Right atrium auricular region (tissue), 2 donors: ENCODE measurements at places on chromosomes 7 and 10. TPM values are rescaled to one million over a fixed set of nuclear protein-coding genes. Genes with fewer than 3 reads are reported as not detected.

DNA sequence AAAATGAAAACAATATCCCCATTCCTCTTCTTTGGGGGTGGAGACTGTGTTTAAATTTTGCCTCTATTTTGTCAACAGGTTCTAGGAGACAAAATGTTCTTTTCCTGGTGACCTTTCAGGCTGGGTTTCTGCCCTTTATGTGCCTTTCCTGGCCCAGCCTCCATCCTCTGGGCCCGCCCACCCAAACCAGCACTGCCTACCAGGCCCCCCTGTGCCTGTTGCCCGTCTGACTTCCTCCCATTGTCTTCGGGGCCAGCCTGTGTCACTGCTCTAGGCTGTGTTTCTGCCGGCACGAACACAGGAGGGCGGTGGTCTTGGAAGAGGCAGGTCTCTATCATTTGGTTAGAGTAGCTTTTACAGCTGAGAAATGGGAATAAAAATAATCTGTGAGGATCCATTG lies 13.9 kb downstream of the TSPAN14 start:
- H3K27ac ChIP-seq = peak overlapping the region; percentile 77
- peaks cover 99% of the 10 kb centered on the region for H3K4me1 ChIP-seq
- no peak overlapping the region for H3K4me3 ChIP-seq
- DNase-seq = peak; percentile 84
- peaks cover 17% of the 10 kb centered on the region for H3K36me3 ChIP-seq

DNA sequence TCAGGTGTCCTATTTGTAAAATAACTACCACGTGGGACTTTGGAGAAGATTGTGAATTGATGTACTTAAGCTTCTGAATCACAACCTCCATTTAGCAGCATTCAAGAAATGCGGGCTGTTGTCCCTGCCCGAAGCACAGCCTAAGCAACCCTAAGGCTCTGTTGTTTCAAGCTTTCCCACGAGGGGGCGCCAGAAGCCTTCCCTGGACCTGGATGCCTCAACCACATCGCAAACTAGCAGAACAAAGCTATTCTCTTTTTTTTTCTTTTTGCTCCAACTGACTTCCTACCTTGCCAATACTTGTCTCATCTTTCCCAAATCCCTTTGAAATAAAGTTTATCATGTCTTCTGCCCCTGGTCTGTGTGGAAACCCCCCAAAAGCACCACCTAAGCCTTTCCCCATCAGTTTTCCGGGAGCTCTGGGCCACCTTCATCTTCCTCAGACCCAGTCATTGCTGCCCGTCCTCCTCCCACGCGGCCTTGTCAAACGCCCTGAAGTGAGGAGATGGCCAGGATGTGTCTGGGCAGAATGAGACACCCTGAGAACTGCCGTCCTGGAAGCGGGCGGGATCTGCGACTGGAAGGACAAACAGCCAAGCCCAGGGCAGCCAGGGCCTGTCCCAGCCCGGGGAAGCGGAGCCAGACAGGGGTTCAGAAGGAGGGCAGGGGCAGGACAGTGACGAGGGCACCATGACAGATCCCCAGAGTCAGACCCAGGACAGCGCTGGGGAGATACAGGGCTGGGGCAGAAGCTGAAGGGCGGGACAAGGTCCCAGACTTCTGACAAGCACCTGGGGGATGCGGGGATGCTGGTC lies 112.7 kb downstream of the SLIT1 start:
- no peak overlapping the region for H3K27ac ChIP-seq
- no peak overlapping the region for H3K4me3 ChIP-seq
- peak; percentile 89 for DNase-seq
- H3K27me3 ChIP-seq = no peaks in the 10 kb centered on the region

GRCh38 chr10:24947304-24948097 lies 4.9 kb downstream of the PRTFDC1 start:
- H3K4me3 ChIP-seq = no peak overlapping the region
- peak overlapping the region; percentile 57 for H3K27ac ChIP-seq
- no peak for DNase-seq
- no peaks in the 10 kb centered on the region for H3K27me3 ChIP-seq
- H3K36me3 ChIP-seq = no peaks in the 10 kb centered on the region

DNA sequence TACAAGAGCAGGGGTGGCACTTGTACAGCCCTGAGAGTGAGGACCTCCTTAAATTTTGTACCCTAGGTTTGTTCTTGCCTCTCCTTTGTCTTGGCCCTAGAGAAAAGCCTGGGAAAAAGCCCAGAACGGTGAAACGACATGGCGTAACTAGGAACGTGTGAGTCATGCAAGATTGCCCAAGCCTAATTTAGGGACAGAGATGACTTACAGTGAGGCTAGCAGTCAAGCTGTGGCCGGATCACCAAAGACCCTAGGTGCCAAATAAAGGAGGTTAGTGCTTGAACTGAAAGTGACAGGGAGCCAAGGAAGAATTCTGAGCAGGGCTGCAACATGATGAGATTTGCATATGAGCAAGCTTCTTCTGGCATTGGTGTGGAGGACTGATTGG lies 25.1 kb downstream of the TBXAS1 start:
- no peaks in the 10 kb centered on the region for H3K36me3 ChIP-seq
- H3K27me3 ChIP-seq = no peaks in the 10 kb centered on the region
- H3K4me1 ChIP-seq = no peaks in the 10 kb centered on the region
- no peak overlapping the region for H3K27ac ChIP-seq

DNA sequence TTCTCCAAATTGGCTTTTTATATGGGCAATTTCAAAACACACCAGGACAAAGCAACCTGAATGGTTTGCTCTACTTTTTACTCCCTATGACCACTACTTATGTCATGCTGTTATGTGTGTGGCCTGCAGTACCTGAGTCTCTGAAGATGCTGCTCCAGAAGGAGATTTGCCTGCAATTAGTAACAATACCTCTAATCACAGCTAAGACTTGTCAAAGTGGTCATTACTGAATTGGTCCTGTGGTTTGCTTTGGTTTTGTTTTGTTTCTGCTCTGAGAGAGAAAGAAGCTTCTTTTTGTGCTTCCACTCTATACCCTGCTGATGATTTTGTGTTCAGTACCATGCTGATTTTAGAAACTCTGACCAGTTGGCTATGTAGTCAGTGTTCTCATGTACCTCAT lies 25.5 kb downstream of the HGF start:
- H3K36me3 ChIP-seq = no peaks in the 10 kb centered on the region
- H3K27me3 ChIP-seq = no peaks in the 10 kb centered on the region
- no peak for DNase-seq

GRCh38 chr7:130277763-130278643 lies 11.3 kb downstream of the CPA2 start:
- no peak for DNase-seq
- no peaks in the 10 kb centered on the region for H3K27me3 ChIP-seq
- peaks cover 4% of the 10 kb centered on the region for H3K4me1 ChIP-seq
- H3K27ac ChIP-seq = no peak overlapping the region
- H3K4me3 ChIP-seq = no peak overlapping the region

DNA sequence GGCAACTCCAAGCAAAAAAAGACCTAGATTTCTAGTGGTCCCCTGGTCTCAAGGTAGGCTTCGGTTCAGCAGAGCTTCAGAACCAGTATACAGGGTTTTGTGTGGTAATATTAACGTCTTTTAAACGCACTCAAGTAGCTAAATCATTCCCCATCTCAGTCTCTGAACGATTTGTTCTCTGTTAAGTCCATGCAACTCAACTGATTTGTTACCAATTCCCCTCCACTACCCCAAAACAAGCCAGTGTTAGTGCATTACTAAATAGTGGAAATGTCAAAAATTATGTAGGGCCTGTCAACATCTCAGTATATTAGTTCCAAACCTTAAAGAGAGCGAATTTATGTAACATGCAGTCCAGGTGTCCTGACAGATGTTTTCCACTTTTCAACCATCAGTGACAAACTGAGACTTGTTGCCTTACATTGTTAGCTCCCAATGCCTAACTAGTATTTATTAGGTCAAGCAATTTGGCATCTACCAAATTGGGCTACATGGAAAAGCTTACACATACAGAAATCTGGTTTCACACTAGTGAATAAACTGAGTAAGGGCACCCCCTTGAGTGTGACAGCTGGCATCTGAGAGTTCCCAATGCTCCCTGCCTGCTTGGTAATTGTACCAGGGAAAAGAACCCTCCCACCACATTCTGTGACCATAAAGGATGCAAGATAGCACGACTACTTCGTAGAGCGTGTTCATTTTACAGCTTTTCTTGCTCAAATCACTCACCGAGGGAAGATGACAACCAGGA lies 12.2 kb downstream of the HNRNPA2B1 start:
- no peaks in the 10 kb centered on the region for H3K4me1 ChIP-seq
- H3K36me3 ChIP-seq = peaks cover 74% of the 10 kb centered on the region
- no peak overlapping the region for H3K4me3 ChIP-seq
- no peak for DNase-seq
- no peak overlapping the region for H3K27ac ChIP-seq

DNA sequence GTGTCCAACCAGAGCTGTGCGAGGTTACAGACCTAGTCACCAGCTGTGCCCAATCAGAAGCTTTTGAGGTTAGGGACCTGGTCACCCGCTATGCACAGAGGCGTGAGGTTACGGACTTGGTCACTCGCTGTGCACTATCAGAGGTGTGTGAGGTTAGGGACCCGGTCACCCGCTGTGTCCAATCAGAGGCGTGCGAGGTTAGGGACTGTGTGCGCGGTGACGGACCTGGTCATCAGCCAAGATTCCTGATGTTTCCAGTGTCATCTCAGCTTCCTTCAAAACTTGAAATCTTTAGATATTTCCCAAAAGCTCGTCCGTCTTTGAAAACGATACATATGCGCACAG lies 182.1 kb downstream of the DIP2C start:
- no peaks in the 10 kb centered on the region for H3K27me3 ChIP-seq
- peaks cover 34% of the 10 kb centered on the region for H3K4me1 ChIP-seq
- no peaks in the 10 kb centered on the region for H3K36me3 ChIP-seq
- H3K27ac ChIP-seq = no peak overlapping the region
- DNase-seq = no peak
- no peak overlapping the region for H3K4me3 ChIP-seq

DNA sequence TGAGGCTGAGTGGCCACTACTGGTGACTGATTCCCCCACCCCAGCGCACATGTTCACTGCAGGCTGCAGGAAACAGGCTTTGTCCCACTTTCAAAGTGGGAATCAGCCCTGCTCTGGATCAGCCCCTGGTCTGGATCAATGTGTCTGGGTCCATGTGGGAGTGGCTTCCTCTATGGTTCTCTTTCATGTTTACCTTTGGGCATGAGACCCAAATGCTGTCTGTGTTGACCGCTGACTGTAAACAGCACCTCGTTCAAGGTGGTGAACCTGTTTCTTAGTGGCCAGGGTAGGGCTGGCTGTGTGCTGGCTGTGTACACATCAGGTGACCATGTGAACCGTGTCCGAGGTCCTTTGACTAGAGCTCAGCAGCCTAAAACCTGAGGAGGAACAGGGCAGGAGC lies 121.8 kb downstream of the CAMK1D start:
- H3K4me3 ChIP-seq = no peak overlapping the region
- no peak overlapping the region for H3K27ac ChIP-seq
- H3K4me1 ChIP-seq = no peaks in the 10 kb centered on the region
- no peak for DNase-seq

DNA sequence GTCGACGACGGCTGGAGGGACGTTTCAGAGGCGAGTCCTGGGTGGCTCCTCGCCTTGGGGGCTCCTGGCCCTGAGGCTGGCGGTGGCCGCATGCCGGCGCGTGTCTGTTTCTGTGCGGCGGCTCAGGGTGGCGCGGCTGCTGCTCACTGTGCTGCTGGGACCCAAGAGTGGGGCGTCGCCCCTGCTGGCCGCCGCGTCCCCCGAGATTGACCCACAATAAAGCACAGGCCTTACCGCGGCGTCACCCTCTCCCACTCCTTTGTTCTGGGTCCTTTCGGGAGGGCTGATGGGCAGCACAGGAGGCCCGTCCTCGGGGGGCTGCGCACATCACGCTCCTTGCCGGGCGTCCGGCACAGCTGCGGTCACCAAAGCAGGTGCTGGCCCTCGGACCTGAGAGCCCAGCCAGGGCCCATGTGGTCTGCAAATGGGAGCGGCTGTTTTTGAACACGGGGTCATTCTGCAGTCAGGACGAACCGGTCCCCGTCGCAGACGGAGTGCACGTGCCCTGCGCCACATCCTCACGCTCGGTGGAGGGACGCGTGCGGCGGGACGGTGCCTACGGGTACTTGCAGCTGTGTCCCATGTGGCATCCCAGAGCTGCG lies 19.2 kb downstream of the GET4 start:
- H3K4me3 ChIP-seq = no peak overlapping the region
- DNase-seq = no peak
- peaks cover 14% of the 10 kb centered on the region for H3K4me1 ChIP-seq
- H3K27me3 ChIP-seq = no peaks in the 10 kb centered on the region
- no peak overlapping the region for H3K27ac ChIP-seq
- peaks cover 70% of the 10 kb centered on the region for H3K36me3 ChIP-seq

DNA sequence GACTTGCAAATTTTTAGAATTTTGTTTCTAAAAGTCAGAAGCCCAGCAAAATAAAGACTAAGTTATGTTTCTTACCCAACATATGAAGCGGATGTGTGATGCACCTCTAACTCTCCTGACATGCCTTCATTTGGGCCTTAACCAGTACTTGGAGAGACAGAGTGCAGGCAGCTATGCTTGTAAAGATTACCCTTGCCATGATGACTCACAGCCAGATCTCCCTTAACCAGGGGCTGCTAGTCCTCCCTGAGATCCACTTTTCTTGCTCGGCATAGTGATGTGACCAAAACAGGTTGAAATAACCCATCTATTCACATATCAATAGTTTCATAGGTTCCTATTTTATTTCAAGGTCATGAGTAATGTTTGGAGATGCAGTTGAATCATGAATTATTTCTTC lies 43.6 kb downstream of the PPP1R3A start:
- no peak for DNase-seq
- H3K4me3 ChIP-seq = no peak overlapping the region
- no peak overlapping the region for H3K27ac ChIP-seq
- no peaks in the 10 kb centered on the region for H3K4me1 ChIP-seq
- peaks cover 7% of the 10 kb centered on the region for H3K36me3 ChIP-seq

GRCh38 chr10:29627201-29628132 lies 7.3 kb downstream of the SVIL start:
- no peak for DNase-seq
- H3K36me3 ChIP-seq = peaks cover 11% of the 10 kb centered on the region
- peak overlapping the region; percentile 84 for H3K27ac ChIP-seq
- no peaks in the 10 kb centered on the region for H3K27me3 ChIP-seq
- no peak overlapping the region for H3K4me3 ChIP-seq
- H3K4me1 ChIP-seq = no peaks in the 10 kb centered on the region

- H3K4me1 ChIP-seq = no peaks in the 10 kb centered on the region
- no peak overlapping the region for H3K4me3 ChIP-seq
- DNase-seq = no peak
- no peaks in the 10 kb centered on the region for H3K27me3 ChIP-seq
Observed at GRCh38 chr7:108590606-108591005, 20.9 kb downstream of the DNAJB9 start.

CABCOCO1 gene
- not detected for total RNA-seq

OR6B1 gene
- not detected for total RNA-seq

PIP gene
- not detected for total RNA-seq
